ENCODE measurements at places on chromosomes 7 and 10. TPM values are rescaled to one million over a fixed set of nuclear protein-coding genes. Genes with fewer than 3 reads are reported as not detected.

Gene FBXO24
- total RNA-seq = 0.33 TPM

Gene CCL24
- not detected for total RNA-seq

Gene PLA2G12B
- not detected for total RNA-seq

Gene CAMK2B
- total RNA-seq = 0.15 TPM

Gene KLF14
- total RNA-seq = under 0.01 TPM

Measured in smooth muscle cell of trachea (primary cell).